NCI-H187 (cell line): ENCODE measurements at places on chromosomes 13 and 19.
A peak's percentile ranks its signal among the peaks of the same experiment; 100 is the strongest.

- no peak for DNase-seq
Measured at GRCh38 chr13:107573184-107573583, 642.2 kb downstream of the LIG4 start.

DNA sequence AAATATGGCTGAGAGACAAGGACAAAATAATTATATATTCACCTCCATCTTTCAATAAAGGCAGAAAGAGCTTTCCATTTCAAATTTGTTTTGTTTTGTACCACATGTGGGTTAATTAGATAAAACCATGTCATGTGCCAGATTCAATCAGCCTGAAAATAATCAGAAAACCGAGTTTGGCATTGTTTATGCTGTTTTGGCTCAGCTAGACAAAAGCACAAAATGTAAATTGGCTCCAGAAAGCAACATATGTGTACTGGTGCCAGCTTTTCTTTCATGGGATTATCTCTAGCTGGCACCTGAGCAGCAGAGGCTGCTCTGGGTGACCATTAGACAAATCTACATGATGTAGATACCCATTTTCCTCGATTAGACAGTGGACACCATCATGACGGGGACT lies 9.2 kb upstream of the DNAJC15 start:
- no peak for DNase-seq

- DNase-seq, result peak; percentile 59
Measured at GRCh38 chr19:48319647-48320541, 5.5 kb upstream of the EMP3 start.

- peak; percentile 86 for DNase-seq
Measured at GRCh38 chr19:37251308-37252229, 33.6 kb downstream of the ZNF383 start.

GRCh38 chr19:16206637-16207036 lies 8.9 kb downstream of the AP1M1 start:
- no peak for DNase-seq
